ENCODE measurements at places on chromosomes 16 and 17.

GRCh38 chr16:89712274-89712781 is 8.4 kb downstream of the VPS9D1 start:
- DNase-seq: no peak

GRCh38 chr16:73369851-73370250 is 321.9 kb upstream of the ZFHX3 start:
- no peak for DNase-seq

- no peak for DNase-seq
These were observed 35.7 kb upstream of the DYNLL2 start for GRCh38 chr17:58047376-58048150.

DNA sequence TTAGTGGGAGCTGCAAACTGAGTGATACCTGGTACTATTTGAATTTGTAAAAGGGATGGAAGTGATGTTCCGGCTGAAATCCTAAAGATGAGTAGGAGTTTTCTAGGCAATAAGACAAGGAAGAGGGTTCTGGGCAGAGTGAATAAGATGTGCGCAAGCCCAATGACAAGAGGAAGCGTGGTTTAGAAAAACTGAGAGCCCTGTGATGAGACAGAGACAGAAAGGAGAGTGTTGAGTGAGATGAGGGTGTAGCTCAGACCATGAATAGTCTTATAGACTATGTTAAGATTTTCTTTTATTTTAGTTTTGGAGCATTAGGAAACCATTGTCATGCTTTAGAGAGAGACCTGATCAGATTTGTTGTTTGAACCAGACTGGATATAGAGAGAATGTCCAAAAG is 50.2 kb downstream of the COX10 start:
- DNase-seq: no peak

- DNase-seq: no peak
These were observed 236.1 kb downstream of the ZFHX3 start for GRCh38 chr16:72811876-72812275.

DNA sequence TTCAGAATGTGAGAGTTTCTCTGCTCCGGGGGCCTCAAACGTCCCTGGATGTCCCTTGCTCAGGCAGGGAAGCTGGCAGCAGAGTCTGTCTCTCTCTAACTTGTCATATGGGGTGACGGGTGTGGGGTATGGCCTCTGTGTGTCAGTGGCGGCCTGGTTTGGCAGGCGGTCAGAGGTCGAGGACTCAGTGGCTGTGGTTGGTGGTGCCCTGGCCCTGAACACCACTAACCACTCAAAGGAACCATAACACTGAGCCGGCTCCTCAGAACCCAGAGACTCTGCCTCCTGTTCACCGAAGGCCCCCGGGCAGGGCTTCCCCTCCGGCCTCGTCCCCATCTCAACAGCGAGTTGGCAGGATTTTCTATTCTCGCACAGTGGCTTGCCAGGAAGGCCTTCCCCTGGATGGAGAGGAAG is 677 bp downstream of the P2RX1 start:
- no peak for DNase-seq

DNA sequence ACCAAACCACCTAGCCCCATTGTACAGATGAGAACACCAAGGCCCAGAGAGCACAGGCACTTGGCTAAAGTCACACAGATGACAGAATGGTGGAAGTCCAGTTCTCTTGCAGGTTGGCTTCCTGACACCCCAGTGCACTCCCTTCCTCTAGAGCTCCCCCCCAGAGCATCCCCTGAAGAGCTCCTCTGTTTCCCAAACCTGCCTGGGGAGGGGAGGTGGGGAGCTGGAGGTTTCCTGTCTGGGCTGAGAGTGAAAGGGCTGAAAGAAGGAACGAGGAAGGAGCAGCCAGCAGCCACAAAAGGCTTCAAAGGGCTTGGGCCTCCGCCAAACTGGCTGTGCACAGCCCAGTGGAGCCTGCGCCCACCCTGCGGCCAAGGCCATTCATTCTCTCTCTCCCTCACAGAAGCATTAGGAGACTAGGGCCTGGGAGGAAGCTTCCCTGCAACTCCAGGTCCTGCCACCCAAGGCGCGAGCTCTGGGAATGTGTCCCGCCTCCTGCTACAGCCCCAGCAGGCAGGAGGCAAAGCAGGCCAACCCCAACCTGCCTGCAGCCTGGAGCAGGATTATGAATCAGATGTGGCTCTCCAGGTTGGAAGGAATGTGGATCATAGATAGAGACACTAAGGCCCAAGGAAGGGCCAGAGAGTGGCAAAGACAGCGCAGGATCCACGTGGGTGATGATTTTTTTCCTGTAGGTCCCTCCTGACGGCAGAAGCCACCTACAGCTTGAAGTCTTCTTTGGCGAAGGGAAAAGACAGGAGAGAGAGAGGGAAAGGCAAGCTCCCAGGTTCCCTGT is 913 bp downstream of the SLC13A5 start:
- no peak for DNase-seq

DNA sequence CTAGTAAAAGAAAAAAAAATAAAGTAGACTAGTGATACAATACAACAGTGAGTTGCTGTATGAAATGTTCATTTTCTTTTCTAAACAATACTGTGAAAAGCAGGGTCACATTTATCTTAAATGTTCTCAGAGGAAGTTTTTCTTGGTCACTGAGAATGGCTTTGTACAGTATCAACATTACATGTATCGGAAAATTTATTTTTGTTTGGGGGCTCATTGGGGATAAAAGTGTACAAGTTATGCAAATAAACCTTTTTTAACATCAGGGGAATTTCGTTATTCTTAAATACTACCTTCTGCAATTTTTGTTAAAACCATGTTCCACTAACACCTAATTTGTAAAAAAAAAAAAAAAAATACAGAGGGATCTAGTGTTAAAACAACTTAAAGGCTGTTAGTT is 8.7 kb upstream of the ZNF594 start:
- DNase-seq: no peak

GRCh38 chr17:81711814-81712467 is at the start of gene SLC25A10:
Gene SLC25A10, plus strand, starts transcription at chr17:81712284. Its CDS starts 143 bp downstream, at chr17:81712427.
- peak; percentile 55 for DNase-seq

- no peak for DNase-seq
These were observed 5.8 kb downstream of the ZG16B start for GRCh38 chr16:2835638-2836493.

DNA sequence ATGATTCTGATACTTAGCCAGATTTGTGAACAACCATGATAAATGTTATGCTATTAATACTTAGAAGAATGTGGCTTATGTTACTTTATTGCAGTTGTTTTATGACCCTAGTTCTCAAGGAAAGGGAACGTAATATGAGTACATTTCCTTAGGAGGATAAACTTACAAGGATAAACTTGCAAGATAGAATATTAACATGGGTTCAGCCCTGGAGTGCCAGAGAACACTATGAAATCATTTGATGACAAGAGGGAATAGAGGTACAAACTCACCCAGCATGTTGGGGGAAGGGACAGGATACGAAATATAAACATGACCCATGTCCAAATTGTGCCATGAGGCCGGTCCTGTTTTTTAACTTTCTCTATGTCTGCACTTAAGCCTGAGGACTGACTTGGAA is 13.0 kb upstream of the ABCA5 start:
- no peak for DNase-seq

GRCh38 chr16:19458722-19459379 is 41.2 kb downstream of the TMC5 start:
- DNase-seq: no peak

DNA sequence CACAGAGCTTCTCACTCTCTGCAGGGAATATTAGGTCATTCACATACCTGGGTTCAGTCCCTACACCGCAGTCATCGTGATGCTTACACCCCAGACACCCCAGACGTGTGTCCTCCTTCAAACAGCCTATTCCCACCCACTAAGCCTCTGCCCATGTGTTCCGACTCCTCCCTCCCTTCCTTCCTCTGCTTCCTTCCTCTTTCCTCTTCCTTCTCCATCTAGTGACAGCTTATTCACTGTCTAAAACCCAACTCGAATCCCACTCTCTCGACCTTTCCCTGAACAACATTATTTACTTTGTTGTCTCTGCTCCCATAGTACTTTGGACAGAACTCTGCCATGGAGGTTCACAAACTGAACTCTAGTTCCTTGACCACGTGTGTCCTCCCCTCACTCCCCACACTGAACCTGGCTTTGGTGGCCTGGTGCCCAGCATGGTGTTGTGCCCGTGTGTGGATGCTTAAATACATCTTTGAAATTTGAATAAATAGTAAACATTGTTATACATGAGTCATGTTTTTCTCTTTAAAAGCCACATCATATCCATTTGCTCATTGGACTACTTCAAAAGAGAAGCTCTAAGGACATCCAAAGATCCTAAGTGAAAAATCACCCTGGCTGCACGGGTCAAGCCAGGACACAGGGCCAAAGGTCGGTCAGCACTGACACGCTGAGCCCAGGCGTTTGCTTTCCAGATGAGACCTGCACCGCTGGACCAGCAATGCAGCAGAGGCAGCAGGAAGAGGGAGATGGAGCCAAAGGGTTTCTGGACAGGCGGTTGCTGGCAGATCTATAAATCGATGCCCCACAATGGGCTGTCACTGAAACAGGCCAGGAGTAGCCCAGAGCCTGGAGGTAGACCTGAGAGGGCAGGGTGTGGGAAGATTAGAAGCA is 14.1 kb upstream of the G6PC1 start:
- no peak for DNase-seq

- DNase-seq: no peak
These were observed 29.4 kb downstream of the COG7 start for GRCh38 chr16:23423496-23424049.

DNA sequence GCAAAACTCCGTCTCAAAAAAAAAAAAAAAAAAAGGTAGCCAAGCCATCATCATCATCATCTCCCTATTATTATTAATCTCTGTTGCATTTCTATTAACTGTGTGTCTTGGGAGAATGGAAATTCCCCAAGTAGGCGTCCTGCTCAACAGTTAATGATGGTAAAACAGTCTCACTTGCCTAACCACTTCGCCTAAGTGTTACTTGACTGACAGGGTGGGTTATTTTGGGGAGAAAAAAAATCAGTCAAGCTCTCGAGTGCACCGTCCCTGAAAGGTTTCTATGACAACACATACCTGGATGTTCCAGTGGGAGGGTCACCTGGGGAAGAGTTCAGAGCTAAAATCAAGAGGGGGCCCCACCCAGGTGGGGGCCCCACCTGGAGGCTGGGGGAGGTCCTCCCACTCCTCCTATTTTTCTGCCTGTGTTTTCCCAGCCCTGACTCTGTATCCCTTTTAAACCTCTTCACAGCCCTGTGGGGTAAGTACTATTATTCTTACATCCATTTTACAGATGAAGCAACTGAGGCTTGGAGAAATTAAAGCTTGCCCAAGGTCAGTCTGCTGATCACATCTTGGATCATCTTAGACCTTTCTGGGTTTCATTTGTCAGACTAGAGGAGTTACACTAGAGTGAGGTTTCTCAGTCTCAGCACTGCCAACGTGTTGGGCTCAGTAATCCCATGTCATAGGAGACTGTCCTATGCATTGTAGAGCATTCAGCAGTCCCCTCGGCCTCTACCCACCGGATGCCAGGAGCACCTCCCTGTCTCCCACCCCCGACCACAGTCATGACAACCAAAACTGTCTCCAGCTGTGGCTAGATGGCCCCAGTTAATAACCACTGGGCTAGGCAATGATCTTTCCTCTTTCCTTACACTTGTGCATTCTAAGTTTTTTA is 11.0 kb upstream of the ABAT start:
- no peak for DNase-seq

- DNase-seq: no peak
These were observed 11.2 kb upstream of the ADAM11 start for GRCh38 chr17:44747566-44747965.

DNA sequence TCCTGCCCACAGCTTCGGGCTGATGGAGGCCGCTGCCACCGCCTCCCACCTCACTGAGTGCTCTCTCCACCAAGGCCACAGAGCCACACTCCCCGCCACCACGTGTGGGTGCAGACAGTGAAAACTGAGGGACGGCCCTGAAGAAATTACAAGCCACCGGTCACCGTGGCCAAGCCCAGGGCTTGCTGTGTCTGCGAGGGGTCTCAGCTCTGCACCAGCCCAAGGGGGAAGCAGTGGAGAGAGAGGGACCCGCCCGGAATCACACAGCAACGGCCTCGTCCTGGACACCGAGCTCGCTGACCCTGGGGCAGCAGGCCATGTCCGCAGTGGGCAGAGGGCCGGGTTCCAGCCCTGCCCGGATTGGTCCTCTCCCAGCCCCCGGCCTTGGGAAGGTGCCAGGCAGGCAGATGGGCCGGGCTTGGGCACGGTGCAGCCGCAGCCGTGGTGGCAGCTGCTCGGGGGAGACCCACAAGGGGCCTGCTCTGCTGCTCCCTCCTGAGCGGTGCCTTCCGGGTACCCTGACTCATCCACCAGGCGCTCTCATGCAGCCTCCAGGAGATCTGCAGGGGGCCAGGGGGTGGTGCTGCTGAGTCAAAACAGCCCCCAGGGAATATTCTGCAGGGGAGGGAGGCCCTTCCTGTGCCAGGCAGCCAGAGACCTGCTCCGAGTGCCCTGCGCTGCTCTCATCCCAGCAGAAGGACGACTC is 52.0 kb downstream of the CBFA2T3 start:
- no peak for DNase-seq

DNA sequence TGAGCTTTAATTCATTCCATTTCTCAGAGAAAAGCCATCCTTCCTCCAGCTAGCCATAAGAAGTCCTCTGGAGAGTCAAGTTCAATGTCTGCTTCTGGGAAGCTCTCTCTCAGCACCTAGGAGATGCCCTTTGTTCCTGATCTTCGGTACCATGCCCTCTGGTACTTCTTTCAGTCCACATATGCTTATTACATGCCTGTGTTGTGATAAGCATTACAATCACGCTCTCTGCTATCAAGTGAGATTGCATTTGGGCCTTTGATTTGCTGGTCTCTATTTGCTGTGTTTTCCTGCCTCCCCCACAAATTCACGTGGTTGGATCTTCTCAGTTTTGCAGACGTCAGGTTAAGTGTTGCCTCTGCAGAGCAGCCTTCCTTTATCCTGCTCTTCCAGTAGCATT is 178.1 kb downstream of the TOX3 start:
- no peak for DNase-seq

GRCh38 chr17:49525831-49526741 is 31.0 kb downstream of the NGFR start:
- no peak for DNase-seq

DNA sequence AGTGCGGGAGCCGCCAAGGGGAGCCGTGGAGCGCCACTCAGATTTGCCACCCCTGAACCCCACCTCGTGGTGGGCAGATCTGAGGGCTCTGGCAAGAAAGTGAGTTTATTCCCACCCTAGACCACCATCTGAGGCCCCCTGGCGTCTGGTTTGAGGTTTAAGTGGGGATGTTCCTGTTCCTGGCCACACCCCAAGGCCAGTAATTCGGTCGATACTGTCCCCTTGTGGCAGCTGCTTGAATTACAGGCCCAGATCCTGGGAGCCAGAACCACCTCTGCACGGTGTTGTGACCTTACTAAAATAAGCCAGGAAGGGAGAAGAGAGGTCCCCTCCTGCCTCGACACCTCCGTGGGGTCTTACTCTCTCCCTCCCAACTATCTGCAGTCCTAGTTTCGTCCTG is 3.3 kb upstream of the LAT start:
- no peak for DNase-seq

DNA sequence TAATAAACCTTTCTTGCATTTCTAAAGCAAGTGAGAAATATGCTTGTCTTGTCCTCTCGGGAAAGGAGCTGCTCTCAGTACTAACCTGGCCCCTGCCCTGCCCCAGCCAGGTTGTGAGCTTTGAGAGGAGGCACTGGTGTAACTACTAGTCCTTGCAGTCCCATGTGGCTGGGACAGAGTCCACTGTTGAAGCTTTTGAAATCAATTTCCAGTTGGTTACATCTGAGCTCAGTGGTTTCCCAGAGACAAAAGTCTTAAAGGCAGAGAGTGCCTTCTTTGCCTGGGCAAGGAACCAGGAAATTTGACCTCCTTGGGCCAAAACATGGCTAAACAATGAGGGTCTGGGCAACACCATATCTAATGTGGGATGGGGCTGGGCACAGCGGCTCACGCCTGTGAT is 48.7 kb downstream of the GSG1L start:
- no peak for DNase-seq

- no peak for DNase-seq
These were observed 219.8 kb downstream of the KATNIP start for GRCh38 chr16:27769561-27770255.

All from activated CD4-positive, CD25-positive, alpha-beta regulatory T cell treated with anti-CD3 and anti-CD28 coated beads, Interleukin-2, amount 50 U/mL, for 16 hours (primary cell).